GM12878 (cell line): ENCODE measurements at places on chromosomes 16 and 17. TPM values are rescaled to one million over a fixed set of nuclear protein-coding genes. Genes with fewer than 3 reads are reported as not detected.

DNA sequence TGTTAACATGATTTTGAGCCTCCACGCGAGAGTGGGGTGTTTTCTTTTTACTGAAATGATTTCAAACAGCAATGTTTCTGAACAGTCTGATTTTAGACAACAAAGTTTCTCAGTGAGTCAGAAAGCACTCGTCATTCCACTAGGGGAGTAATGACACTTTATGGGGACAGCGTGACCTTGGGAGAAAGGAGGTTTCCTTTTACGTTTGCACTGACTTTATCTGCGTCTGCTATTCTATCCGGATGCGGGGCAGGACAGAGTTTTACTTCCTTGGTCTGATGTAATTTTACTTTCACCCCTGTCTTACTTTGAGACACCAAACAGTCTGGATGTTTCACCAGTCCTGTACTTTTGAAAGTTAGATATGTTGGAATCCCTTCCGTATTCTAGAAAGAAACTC lies 20.7 kb downstream of the SLC47A1 start:
- no peak for DNase-seq

DNA sequence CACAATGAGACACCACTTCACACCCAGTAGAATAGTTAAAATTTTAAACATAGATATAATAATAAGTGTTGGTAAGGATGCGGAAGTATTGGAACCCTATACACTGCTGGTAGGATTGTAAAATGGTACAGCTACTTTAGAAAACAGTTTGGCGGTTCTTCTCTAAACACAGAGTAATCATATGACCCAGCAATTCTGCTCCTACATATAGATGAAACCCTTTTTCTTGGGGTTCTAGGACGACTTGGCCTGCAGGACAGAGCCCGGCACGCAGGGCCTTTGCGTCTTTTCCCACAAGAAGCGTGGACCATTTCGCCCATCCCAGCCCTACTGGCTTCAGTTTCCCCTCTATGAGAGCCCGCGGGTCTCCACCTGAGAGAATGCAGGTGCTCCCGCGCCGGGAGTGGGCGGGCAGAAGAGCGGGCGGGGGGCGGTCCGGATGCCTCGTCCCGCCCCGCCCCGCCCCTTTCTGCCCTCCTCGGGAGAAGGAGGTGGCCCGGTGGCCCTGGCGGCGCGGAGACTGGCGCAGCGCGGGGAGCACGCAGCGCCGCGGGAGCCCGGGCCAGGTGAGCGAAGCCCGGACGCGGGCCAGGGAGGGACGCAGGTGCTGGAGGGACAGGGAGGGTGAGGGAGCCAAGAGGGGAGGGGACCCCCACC lies at the start of gene SDR42E2:
TSS of gene SDR42E2 (plus strand) at position 508 of the 657 bp plus-strand sequence. CDS start 3,077 bp downstream, outside the sequence.
- DNase-seq = no peak

GRCh38 chr16:77064037-77064436 lies 127.0 kb upstream of the MON1B start:
- no peak for DNase-seq

DNA sequence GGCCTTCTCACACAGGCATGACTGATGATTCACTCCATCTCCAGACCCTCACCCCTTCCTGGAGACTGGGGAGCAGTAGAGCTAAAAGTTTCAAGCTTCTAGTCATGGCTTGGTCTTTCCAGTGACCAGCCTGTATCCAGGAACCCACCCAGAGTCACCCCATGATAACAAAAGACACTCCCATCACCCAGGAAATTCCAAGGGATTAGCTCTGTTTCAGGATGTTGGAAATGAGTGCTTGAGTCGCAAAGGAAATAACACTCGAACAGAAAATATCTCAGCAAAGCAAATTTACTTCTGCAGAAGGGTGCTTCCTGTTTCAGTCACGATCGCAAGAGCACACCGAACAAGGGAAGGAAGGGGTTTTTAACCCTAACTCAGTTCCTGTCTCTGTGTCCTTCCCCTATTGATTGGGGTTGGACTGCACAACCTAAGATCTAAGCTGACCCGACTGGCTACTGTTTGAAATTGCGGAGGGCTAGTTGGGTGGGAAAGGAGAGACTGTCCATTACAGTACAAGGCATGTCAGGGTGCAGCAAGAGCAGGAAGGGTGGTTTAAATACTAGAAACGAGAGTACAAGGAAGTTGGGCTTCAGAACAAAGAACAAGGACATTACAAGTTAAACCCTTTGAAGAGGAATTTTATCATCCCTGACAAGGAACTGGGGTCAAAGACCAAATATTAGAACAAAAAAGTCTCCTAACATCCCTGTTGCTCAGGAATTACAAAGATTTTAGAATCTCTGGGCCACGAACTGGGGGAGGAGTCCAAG lies 224.4 kb upstream of the CACNG5 start:
- no peak for DNase-seq

GRCh38 chr16:82735186-82735585 lies 108.4 kb downstream of the CDH13 start:
- no peak for DNase-seq

DNA sequence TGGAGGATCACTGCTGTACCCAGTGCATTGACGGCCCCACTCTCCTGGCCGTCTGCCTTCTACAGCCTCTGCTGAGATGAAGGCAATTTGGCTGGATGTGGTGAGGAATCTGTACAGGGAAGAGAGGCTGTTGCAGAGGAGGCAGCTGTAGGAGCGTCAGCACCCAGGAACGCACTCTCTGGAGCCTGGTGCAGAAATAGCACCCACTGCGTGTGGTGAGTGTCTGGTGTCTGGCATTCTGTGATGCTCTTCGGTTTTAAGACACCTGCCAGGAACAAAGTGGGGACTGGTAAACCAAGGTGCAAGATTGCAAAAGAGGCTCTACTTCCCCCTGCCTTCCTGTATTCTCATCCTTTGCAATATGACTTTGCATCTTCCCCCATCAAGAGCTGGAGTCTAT lies 187.5 kb upstream of the SDK2 start:
- DNase-seq = no peak

DNA sequence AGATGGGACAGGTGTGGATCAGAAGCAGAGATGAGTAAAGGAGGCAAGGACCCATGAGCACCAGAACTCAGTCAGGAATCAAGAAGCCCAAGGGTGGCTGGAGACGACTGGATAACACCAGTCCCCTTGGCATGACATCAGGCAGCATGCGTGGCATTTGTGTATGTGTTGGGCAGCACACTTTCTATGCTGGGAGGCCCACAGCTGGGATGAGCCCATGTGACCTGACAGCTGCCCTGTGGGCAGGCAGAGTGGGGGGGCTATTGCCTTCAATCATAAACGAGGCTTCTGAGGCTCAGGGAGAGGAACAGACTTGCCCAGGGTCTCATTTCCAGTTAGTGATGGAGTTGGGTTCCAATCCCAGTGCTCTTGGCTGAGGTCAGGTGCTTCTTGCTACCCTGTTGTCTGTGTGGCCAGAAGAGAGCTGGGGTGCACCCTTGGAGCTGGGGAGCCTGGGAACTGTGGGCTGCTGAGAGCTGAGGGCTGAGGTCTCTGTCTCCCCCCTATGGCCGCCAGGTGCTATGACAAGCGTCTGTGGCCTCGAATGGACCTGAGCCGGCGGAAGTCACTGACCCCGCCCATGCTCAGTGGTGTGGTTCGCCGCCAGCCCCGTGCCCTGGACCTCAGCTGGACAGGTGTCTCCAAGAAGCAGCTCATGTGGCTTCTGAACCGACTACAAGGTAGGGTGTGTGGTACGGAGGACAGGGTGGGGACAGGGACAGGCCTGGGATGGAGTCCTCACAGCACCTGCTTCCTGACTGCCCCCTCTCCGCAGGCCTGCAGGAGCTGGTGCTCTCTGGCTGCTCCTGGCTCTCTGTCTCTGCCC lies 7.1 kb upstream of the ORAI3 start:
- no peak for DNase-seq

- DNase-seq = peak; percentile 93
Measured at GRCh38 chr16:20763461-20764232, at the start of gene ACSM3. ACSM3 (plus strand) TSS chr16:20764014; CDS start chr16:20770035, 6,021 bp downstream.

DNA sequence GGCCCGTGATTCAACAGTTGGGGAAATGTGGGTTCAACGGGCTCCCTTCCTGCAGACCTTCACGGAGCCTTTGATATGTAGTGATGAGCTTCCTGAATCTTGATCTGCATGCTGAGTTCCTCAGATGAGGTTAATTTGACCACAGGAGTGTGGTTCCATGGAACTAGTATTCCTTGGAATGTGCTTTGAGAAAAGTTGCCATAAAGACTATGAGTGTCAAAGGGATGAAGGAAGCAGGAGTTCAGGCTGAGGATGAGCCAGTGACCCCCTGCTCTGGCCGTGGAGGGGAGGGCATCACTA lies 229.2 kb downstream of the MSI2 start:
- DNase-seq = no peak

DNA sequence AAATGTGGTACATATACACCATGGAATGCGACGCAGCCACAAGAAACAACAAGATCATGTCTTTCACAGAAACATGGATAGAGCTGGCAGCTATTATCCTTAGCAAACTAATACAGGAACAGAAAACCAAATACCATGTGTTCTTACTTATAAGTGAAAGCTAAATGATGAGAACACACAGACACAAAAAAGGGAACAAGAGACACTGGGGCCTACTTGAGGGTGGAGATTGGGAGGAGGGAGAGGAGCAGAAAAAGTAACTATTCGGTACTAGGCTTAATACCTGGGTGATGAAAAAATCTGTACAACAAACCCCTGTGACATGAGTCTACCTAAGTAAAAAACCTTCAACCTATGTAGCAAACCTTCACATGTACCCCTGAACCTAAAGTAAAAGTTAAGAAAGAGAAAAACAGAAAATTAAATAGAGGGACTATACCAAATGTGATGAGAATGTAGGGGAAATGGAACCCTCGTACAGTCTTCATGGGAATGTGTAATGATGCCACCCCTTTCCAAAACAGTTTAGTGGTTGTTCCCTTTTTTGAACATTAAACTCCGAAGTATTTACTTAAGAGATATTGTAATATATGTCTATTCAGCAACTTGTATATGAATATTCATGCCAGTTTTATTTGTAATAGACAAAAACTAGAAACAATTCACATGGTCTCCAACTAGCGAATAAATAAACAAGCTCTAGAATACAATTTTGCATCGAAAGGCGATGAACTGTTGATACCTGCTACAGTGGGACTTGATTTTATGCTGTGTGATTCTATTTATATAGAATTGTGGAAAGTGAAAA lies 33.9 kb downstream of the AHSP start:
- no peak for DNase-seq

DNA sequence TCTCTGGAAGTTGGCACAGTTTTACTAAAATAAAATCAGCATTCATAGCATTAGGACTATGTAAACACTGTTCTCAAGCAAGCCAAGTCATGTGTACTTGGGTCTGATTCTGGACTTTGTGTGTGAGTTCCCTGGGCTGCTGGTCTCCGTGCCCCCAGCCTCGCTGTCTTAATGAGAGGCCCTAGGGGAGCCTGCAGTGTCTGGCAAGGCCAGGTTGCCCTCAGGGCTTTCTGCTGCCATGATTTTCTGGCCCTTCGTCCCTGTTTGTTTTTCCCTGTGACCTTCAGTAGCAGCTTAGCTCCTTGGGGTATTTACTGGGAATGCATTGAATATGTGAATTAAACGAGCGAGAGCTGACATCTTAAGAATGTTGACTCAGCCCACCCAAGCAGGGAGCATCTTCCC lies 161.8 kb downstream of the RPTOR start:
- DNase-seq = no peak

DNA sequence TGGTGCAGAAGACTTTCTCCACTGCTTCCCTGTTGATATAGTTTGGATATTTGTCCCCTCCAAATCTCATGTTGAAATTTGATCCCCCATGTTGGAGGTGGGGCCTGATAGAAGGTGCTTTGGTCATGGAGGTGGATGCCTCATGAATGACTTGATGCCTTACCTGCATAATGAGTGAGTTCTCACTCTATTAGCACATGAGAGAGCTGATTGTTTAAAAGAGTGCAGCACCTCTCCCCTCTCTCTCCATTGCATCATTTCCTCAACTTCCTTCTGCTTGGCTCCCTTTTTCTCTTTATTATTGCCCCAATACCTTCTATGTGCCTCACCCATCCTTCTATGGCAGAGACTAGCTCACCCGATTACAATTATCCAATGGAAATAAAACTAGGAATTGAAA lies 90.8 kb upstream of the COX10 start:
- no peak for DNase-seq

- no peak for DNase-seq
Measured at GRCh38 chr17:80071116-80071841, 30.1 kb upstream of the GAA start.

DNA sequence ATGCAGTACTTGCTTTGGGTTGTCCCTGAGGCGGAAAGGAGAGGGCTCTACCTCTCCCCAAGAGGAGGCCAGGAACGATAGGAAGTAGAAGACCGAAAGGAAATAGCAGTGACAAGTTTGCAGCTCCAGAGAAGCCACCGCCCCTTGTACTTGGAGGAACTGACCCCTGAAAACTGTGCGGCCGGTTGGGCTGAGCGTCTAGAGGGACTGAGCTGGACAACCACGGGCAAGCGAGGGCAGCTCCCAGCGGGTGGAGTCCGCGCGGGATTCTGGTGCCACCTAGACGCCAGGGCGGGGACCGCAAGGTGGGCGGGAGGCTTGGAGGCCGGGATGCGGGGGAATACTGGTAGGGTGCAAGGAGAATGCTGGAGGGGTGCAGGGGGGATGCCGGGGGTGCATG lies 1.3 kb upstream of the SLC6A4 start:
- DNase-seq = no peak

DNA sequence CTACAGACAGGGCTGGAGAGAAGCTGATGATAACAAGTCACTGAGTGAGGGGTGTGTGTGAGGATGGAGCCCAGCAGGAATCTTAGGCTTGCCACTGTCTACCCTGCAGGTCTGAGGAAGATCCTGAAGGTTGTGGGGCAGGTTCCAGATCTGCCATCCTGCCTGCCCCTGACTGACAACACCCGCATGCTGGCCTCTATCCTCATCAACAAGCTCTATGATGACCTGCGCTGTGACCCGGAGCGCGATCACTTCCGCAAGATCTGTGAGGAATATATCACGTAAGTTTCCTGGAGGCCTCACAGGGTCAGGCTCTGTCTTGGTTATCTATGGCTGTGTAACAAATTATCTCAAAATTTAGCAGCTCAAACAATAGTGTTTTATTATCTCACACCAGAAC lies 16.3 kb downstream of the UNC45B start:
- DNase-seq = no peak

DNA sequence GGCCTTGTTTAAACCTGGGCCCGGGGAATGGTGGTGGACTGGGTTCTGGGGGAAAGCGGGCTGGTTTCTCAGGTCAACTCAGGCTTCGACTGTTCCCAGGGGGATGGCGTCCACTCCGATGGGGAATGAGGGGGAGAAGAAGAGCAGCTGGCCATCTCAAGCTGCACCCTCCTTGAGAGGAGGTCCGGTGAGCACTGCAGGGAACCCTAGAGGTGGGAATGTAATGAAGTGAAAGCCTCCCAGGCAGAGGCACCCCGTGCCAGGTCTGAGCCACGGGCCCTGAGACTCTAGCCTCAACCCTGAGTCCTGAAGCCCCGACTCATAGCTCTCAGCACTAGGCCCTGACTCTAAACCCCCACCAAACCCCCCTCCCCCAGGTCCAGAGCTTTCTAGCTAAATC lies 1.2 kb upstream of the CDIPT start:
- DNase-seq = no peak

GRCh38 chr16:720447-720989 lies 428 bp upstream of the ANTKMT start:
- DNase-seq = no peak

Gene CACNG4
- total RNA-seq = 0.08 TPM in 1 of 2 replicates, not detected in the other

Gene KCNJ18
- total RNA-seq = not detected in 2 replicates

Gene TXNL4B
- 14.0 and 17.2 TPM in 2 replicates for total RNA-seq

Gene CRHR1
- total RNA-seq = 0.08 TPM in 1 of 2 replicates, not detected in the other

Gene WNT9B
- total RNA-seq = not detected in 2 replicates

Gene TMEM238L
- total RNA-seq = not detected in 2 replicates

Gene C16orf92
- total RNA-seq = not detected in 2 replicates

Gene MPO
- 0.08 and 0.23 TPM in 2 replicates for total RNA-seq

Gene SLC22A31
- 0.19 TPM in 1 of 2 replicates, not detected in the other for total RNA-seq
